Muscle of leg (tissue), 16 donors: ENCODE measurements at places on chromosomes 6 and 20. TPM values are rescaled to one million over a fixed set of nuclear protein-coding genes. Genes with fewer than 3 reads are reported as not detected.
A peak's percentile ranks its signal among the peaks of the same experiment; 100 is the strongest.

GRCh38 chr6:113597231-113597583 lies 259.9 kb upstream of the MARCKS start:
- peaks cover 23% of the 10 kb centered on the region for H3K4me1 ChIP-seq
- peak overlapping the region; percentile 83 for H3K27ac ChIP-seq
- no peaks in the 10 kb centered on the region for H3K27me3 ChIP-seq
- H3K4me3 ChIP-seq = no peak overlapping the region
- H3K36me3 ChIP-seq = no peaks in the 10 kb centered on the region
- no peak for DNase-seq

GRCh38 chr6:9095729-9096128 lies 660.4 kb upstream of the SLC35B3 start:
- H3K4me3 ChIP-seq = no peak overlapping the region
- no peak overlapping the region for H3K27ac ChIP-seq
- DNase-seq = no peak
- H3K4me1 ChIP-seq = no peaks in the 10 kb centered on the region

GRCh38 chr6:23097566-23097965 lies 528.2 kb downstream of the HDGFL1 start:
- no peaks in the 10 kb centered on the region for H3K36me3 ChIP-seq
- peaks cover 2% of the 10 kb centered on the region for H3K4me1 ChIP-seq
- no peaks in the 10 kb centered on the region for H3K27me3 ChIP-seq

GRCh38 chr20:10522328-10522727 lies 87.2 kb downstream of the SLX4IP start:
- H3K27me3 ChIP-seq = no peaks in the 10 kb centered on the region
- no peak overlapping the region for H3K27ac ChIP-seq

DNA sequence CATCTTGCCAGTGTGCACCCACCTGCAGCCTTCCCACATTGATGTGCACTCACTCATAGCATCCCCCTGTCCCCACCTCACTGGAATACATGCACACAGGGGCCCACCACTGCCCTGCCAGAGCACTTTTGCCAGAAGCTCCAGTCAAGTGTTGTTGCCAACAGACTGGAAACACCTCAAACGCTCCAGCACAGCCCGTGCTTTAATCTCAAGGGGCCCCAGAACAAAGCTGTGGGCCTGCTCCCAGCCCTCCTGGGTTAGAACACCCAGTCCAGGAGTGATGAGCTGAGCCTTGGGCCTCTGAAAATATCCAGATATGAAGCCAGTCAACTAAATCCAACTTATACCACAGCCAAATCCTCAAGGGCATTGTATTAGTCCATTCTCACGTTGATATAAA lies 77.1 kb downstream of the CYP39A1 start:
- no peaks in the 10 kb centered on the region for H3K4me1 ChIP-seq
- DNase-seq = no peak
- no peaks in the 10 kb centered on the region for H3K36me3 ChIP-seq
- H3K4me3 ChIP-seq = no peak overlapping the region
- no peaks in the 10 kb centered on the region for H3K27me3 ChIP-seq

The SLC22A16 gene
- 0.15 TPM for polyA plus RNA-seq

The VPS16 gene
- polyA plus RNA-seq = 23.0 TPM
